HT-29 (cell line): ENCODE measurements at places on chromosomes 13 and 19. TPM values are rescaled to one million over a fixed set of nuclear protein-coding genes. Genes with fewer than 3 reads are reported as not detected.

Gene CGB5
- total RNA-seq, result not detected in 2 replicates

Gene CEACAM5
- total RNA-seq, result 3.2 and 3.8 TPM in 2 replicates

Gene ZNF578
- total RNA-seq, result not detected in 2 replicates

Gene FAAP24
- total RNA-seq, result 5.7 and 5.8 TPM in 2 replicates

Gene VMAC
- total RNA-seq, result 3.5 and 6.0 TPM in 2 replicates

Gene IGFL2
- total RNA-seq, result 1.1 and 1.6 TPM in 2 replicates

Gene GPR12
- total RNA-seq, result not detected in 2 replicates

Gene XPO4
- 38.6 and 57.4 TPM in 2 replicates for total RNA-seq

Gene ANGPTL8
- not detected in 2 replicates for total RNA-seq

Gene FFAR3
- total RNA-seq, result not detected in 2 replicates

Gene CYP2S1
- total RNA-seq, result 18.2 and 31.4 TPM in 2 replicates

Gene CHMP2A
- 236 and 268 TPM in 2 replicates for total RNA-seq

Gene ERVK3-1
- 74.2 and 83.4 TPM in 2 replicates for total RNA-seq

Gene ZNF823
- 3.6 and 6.1 TPM in 2 replicates for total RNA-seq

Gene COL5A3
- total RNA-seq, result not detected in 2 replicates

Gene MISP
- 206 and 211 TPM in 2 replicates for total RNA-seq

Gene SULT2A1
- total RNA-seq, result not detected in 2 replicates

Gene AXL
- 1.5 and 1.7 TPM in 2 replicates for total RNA-seq

Gene GGN
- 0.26 and 0.41 TPM in 2 replicates for total RNA-seq

Gene IFNL3
- not detected in 2 replicates for total RNA-seq

Gene KIR2DL1
- total RNA-seq, result not detected in 2 replicates

Gene ZNF433
- total RNA-seq, result 0.21 and 0.79 TPM in 2 replicates

Gene KLK15
- not detected in 2 replicates for total RNA-seq

Gene GPR183
- total RNA-seq, result not detected in 2 replicates

Gene PRR19
- total RNA-seq, result 4.4 and 4.7 TPM in 2 replicates

Gene NALCN
- total RNA-seq, result not detected in 2 replicates

Gene KIR3DL1
- not detected in 2 replicates for total RNA-seq

Gene TMEM205
- 81.5 and 97.3 TPM in 2 replicates for total RNA-seq

Gene TRAPPC6A
- 34.2 and 51.1 TPM in 2 replicates for total RNA-seq

Gene ZNF730
- not detected in 2 replicates for total RNA-seq

Gene C19orf85
- total RNA-seq, result 0.41 and 0.83 TPM in 2 replicates

Gene GTF2F1
- total RNA-seq, result 37.0 and 40.9 TPM in 2 replicates

Gene HCST
- total RNA-seq, result 0.47 TPM in 1 of 2 replicates, not detected in the other

Gene CKM
- total RNA-seq, result not detected in 2 replicates

Gene ZAR1L
- total RNA-seq, result 0.10 TPM in 1 of 2 replicates, not detected in the other

Gene NLRP7
- not detected in 2 replicates for total RNA-seq

Gene RPL13A
- 7,406 and 7,983 TPM in 2 replicates for total RNA-seq

Gene DHDH
- 0.10 and 0.42 TPM in 2 replicates for total RNA-seq

Gene FAM216B
- total RNA-seq, result not detected in 2 replicates

Gene SLC46A3
- total RNA-seq, result 3.3 and 3.4 TPM in 2 replicates

Gene ZNF69
- 1.6 and 2.0 TPM in 2 replicates for total RNA-seq

Gene FUT1
- 4.6 and 6.3 TPM in 2 replicates for total RNA-seq

Gene VSIG10L
- 35.1 and 42.6 TPM in 2 replicates for total RNA-seq

Gene CLEC17A
- not detected in 2 replicates for total RNA-seq

Gene APOC1
- total RNA-seq, result 0.28 and 2.0 TPM in 2 replicates

Gene IL27RA
- 0.10 TPM in 1 of 2 replicates, not detected in the other for total RNA-seq

Gene ZNF682
- total RNA-seq, result not detected in 2 replicates

Gene ZNF580
- 16.1 and 18.8 TPM in 2 replicates for total RNA-seq

Gene MCEMP1
- not detected in 2 replicates for total RNA-seq

Gene ZNF844
- total RNA-seq, result 0.86 and 0.99 TPM in 2 replicates
